ENCODE measurements at places on chromosomes 1 and 21.

DNA sequence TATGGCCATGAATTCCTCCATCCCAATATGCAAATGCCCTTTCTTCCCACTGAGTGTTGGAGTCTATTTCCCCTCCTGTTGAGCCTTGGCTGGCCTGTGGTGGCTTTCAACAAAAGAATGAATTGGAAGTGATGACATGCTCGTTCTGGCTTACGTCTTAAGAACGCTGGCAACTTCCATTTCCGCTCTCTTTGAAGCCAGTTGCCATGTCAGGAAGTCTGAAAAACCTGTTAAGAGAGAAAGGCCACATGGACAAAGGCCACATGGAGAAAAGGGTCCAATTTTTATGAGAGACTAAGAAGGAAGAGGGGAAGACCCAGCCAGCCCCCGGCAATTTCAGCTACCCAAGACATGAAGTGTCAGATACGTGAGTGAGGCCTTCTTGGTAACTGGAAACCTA lies 45.6 kb upstream of the GADD45A start:
- DNase-seq, result no peak

GRCh38 chr1:42684139-42684538 lies 1.9 kb downstream of the YBX1 start:
- DNase-seq, result no peak

DNA sequence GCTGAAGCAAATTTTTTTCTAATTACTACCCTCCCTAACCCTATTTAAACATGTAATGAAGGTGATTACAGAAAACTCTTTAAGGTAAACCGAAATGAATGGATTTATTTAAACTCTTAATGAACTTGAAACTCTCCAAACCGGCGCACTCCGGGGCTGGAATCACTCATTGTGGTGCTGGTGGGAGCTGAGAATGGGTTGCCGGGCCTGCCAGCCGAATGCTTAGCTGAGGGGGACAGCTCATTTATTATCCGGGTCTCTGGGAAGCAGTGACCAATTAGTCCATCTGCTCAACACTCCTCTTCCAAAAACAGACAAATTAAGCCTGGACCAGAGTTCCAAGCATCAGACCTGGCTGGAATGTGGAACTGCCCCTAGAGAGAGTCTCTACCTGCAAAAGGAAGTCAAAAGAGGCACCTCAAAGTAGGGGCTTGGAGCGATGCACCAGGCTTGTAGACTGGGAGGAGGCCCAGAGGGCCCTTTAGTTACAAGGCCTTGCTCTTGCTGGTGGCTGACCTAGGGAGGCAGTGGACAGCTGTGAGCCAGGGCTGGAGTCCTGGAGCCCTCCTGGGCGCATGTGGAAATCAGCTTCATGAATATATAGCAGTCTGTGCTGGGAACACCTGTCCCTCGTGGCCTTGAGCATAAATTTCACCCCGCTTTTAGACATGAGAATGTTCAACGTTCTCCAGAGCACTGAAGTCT lies 320.7 kb downstream of the AJAP1 start:
- no peak for DNase-seq

GRCh38 chr1:197808880-197809279 lies 33.6 kb upstream of the DENND1B start:
- no peak for DNase-seq

- no peak for DNase-seq
These were observed 47.7 kb downstream of the COQ8A start for GRCh38 chr1:226987623-226988333.

DNA sequence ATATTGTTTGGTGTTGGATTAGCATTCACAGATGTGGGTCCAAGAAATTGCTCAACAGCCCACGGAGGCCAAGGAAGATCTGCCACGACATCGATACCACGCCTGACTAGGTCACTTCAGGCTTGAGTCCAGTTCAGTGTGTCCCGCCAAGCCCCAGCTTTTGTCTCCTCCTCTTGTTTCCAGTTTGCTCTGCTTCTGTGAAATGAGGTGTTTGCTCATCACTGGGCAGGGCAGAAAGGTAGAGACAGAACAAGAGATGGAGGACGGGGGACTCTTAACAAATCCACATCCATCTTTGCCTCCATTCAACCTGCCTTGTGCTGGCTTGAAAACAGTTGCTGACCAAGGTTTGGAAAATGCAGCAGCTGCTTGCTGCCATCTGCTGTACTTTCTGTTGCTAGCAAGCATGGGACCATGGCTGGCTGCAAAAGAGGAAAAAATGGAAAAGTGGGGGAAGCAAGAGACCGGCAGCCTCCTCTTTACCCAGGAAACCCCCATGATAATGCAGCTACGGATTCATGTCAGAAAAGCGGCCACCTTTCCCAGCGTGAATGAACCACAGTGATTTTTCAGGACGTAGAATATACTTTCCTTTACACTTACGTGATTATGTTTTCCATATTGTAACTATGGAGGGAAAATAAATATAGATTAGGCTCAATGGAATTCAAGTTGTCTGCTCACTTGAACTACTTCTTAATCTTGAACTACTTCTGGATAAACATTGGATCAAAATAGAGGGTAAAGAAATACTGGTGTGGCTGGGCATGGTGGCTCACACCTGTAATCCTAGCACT lies 80.2 kb upstream of the GREM2 start:
- DNase-seq, result no peak

- DNase-seq, result peak; percentile 65
These were observed 8.1 kb upstream of the TSPAN1 start for GRCh38 chr1:46166521-46167462.

DNA sequence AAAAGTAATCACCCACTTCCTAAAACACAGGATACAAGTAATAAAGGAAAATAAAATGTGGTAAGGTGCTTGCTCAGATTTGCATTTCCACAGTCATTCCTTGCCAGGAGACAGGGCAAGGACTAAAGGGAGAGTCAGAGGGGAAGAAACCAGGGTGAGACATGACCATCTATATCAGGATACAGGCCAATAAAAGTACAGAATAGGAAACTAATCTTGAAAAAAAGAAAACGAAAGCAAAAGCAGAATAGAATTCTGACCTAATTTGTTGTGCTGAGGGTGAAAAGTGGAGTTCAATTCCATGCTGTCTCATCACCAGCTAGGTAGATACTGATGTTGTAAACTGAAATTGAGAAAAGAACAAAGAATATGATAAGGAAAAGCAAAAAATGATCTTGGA lies 27.3 kb downstream of the JMJD4 start:
- DNase-seq, result no peak

- no peak for DNase-seq
These were observed 1.3 kb downstream of the SMG5 start for GRCh38 chr1:156281281-156281680.

GRCh38 chr1:71045463-71046028 lies 2.1 kb downstream of the PTGER3 start:
- no peak for DNase-seq

DNA sequence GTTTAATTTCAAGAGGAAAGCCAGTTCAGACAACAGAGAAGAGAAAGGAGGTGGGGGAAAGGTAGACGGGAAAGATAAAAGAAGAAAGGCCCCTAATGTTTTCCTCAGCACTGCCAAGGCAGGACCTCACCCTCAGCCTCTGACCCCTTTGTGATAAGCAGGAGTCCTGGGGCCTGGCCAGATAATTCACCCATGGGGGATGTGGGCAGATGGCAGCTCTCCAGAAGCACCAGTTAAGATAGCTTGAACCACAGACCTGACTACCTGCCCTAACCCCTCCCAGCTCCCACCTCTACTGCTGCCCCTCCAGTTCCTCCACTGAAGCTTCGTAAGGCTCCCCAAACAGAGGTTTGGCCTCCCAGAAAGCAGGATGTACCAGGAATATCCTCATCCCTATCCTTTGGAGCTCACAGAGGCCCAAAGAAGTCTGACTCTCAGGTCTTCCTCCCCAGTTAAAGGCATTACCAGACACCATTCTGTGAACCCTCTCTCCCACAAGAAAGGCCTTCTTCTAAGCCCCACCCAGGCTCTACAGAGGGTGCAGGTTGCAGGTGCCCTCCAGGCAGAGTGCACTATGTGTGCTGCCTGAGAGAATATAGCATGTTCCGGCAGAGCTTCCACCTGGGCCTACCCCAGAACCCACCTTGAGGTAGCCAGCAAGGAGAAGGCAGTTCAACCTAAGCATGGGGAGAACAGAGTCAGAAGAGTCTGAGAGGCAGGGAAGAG lies 9.2 kb upstream of the SNAPIN start:
- peak; percentile 47 for DNase-seq

DNA sequence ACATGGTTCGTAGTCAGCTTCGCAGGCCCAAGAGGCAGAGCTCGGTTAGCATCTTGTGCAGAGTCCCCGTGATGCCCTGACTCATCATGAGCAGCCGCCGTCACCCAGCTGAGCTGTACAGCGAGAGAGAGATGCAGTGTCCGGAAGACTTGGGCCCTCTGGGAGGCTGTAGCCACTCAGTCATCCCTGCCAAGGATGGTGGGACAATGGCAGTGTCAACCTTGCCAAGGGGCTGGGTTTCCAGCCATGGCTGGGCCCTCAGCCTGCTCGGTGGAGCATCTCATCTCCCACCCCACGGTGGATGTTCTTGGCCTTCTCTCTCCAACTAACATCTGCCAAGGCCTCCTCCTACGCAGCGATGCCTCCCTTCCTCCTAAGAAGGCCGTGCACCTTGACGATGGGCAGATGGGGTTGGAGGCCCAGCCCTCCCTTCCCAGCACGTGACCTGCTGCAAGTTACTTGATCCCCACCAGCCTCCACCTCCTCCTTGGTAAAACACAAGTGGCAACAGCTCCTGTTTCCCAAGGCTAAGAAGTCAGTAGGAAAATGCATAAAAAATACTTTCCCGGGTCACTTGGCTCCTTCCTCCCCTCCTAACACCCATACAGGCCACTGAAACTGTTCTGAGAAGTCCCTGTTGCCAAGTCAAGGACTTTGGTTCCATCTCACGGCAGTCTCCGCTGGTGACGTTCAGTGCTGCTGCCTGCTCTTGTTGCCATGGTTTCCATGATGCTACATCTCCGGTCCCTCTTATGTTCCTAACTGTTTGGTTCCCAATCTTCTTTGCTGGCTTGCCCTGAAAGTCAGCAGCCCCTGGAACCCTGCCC lies 384.7 kb upstream of the VAMP3 start:
- DNase-seq, result no peak

DNA sequence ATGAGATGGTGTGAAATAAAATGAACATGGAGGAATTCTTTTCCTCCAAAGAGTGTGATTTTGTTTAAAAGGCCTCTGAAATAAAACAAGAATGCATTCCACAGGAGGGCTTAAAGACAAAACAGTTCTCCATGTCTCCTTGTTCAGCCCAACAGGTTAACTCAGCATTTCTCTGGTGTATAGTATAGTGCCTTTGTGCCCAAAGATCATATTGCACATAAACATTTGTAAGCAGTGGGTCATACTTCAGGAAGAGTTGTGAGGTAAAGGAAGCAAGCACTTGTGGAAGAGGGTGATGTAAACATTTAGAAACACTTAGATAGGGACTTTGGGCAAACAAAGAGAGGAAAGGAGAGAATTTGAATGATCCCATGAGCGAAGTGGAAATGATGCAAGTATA lies 433.9 kb downstream of the SIPA1L2 start:
- no peak for DNase-seq

DNA sequence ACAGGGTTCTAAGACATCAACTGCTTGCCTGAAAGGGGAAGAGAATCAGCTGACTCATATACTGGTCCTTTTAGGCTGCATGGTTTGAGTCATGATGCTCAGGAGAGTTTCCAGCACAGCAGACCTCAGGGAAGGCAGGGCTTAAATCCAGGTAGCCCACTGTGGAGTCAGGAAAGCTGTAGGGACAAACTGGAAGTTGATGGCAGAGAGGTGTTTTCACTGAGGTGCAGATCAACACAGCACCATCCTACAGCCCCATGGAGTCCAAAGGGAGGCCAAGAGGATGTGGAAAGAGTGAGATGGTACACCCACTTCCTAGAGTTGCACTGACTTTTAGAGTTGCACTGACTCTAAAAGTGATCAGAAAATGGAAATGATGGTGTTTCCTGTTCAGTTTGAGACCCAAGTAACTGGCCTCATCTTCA lies 252.4 kb upstream of the DUSP10 start:
- no peak for DNase-seq

DNA sequence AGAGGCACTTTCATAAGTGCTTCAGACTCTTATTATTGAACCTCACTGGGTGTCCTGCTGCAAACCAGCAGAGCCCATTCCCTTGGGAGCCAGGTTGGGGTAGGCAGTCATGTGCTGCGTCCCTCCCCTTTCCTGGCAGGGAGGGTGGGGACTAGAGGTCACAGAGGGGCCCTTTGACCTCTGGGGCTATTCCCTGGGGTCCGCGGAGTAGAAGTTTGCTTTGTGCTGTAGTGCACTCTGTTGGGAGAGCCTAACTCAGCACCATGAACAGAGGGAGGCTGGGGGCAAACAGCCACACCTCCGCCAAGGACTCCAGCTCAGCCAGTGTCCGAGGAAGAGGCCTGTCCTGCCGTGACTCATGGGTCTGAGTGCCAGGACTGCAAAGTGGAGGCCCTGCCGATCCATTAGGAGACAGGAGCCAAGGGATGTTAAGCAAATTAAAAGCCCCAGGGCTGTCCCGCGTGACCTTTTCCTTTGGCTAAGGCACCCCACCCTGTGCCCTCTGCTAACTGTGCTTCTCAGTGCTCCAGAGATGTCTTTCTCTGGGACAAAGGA lies 3.0 kb upstream of the IGSF21 start:
- DNase-seq, result no peak

DNA sequence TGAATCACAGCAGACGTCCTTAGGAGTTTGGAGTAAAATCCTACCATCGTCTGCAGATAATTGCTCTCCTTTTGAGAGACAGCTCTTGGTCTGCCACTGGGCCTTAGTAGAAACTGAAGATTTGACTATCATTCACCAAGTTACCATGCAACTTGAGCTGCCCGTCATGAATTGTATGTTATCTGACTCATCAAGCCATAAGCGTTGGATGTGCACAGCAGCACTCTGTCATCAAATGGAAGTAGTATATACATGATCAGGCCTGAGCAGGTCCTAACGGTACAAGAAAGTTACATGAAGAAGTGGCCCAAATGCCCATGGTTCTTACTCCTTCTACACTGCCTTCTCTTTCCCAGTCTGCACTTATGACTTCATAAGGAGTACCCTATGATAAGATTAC lies 317.8 kb downstream of the GPATCH2 start:
- DNase-seq, result no peak

- no peak for DNase-seq
These were observed 141.1 kb downstream of the TRIM33 start for GRCh38 chr1:114369930-114370329.

DNA sequence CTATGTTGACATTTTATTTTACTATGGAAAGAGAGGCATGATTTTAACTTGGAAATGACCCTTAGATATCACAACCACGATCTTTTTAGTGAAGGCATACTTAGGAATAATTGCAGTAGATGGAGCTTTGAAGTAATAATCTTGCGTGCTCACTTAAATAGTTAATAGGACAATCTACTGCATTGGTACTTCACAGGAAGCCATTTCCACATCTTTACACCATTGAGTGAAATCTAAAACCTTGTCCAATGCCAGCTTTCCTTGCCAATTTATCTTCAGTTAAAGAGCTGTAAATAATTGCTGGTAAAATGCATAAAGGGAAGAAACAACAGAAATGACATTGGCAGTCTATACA lies 586.3 kb downstream of the ADGRL2 start:
- no peak for DNase-seq

DNA sequence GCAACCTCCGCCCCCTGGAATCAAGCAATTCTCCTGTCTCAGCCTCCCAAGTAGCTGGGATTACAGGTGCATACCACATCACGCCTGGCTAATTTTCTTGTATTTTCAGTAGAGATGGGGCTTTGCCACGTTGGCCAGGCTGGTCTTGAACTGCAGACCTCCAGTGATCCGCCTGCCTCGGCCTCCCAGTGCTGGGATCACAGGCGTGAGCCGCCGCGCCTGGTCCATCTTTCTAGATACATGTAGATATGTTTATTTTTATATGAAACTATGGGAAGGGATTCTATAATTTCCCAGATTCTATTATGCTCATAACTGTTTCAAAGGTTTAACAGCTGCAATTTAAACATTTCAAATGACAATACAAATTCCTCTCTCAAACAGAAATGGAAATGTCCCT lies 27.1 kb downstream of the CLCC1 start:
- DNase-seq, result no peak

GRCh38 chr1:156376146-156376545 lies 7.1 kb downstream of the RHBG start:
- no peak for DNase-seq
